ENCODE measurements at places on chromosomes 5 and 9.

DNA sequence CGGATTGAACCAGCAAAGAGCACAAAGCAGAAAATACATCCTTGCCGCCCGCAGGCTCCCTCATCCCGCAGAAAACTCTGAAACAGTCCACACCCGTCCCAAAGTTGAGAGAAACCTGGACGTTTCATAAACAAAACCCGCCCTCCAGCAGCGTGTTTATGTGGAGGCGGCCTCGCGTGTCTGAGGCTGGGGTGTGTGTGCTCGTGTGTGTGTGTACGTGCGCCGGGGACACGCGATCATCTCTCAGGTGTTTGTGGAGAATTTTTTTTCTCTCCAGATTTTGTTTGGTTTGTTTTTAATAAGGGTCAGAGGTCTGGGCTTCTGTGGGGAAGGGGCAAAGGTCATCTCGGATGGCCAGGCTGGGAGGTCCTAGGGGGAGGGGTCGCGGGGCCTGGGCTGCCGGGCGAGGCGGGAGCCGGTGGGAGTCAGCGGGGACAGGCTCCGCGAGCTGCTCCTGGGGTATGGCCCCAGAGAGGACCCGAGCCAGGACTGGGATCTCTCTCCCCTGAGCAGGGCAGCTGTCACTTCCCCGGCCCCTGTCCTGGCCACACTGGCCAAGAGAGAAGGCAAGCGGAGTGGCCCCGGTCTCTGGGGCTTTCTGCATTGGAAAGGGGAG, 206.4 kb downstream of the C9orf50 start:
- DNase-seq = no peak

DNA sequence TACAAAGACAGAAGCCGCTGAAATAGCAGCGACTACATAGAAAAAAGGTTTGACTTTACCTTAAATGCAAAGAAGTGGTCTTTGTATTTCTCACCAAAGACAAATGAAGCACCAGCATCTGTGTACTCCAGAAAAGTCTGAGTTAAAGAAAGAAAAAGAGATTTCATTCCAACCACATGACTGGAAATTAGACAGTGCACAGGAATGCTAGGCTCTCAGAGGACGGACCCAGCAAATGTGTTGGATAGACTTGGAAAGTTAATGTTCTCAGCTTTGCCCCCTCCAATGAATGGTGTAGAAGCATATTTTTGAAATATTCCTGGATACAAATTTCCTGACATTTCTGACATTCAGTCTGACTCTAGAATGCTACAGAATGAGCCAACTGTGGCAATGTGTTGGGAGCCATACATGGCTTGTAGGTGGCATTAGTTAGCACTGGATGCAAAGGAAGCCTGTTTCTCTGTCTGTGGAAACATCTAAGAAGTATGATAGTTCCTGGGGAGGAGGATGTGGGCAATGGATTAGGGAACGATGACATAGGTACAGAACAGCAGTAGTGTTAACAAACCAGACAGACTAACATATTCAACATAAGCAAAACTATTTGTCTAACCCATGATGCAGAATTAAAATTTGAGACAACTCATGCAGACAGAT, 43.3 kb downstream of the SLC28A3 start:
- no peak for DNase-seq

GRCh38 chr5:38208782-38209378, 49.5 kb upstream of the EGFLAM start:
- DNase-seq = peak; percentile 51

- no peak for DNase-seq
Observed at GRCh38 chr5:83937837-83938236, 217.2 kb upstream of the HAPLN1 start.

DNA sequence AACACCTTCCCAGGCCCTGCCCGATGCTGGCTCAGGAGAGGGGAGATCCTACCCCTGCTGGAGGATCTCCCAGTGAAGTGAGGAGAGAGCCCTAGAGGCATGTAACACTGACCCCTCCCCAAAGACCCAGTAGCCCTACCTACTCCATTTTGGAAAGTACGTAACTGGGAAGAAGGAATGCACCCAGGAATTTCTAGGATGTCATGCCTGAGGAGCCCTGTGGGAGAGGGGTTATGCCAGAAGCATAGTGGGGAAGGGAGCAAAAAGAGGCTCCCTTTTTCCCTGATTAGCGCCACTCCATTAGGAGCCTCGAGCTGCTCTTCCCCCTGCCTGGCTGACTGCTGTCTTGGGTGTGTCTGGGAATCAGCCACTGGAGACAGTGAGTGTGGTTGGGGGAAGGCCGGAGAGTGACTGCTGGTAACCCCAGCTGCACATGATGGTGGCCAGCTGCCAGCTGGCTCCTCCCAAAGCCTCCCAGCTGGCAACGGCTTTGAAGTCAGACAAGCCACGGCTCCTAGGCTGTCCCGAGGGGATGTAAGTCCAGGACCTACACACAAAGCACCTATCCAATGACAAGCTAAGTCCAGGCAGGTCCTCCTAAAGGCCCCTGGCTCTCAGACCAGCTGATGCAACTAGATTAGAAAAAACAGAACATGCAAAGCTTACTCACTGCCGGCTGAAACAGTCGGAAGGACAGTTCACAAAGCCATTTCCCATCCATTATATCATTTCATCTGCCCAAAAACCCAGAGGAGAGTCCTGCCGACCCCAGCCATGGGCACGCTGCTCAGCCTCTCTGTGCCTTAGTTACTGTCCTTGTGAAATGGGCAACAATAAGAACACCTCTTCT, 136.5 kb upstream of the ABCA1 start:
- DNase-seq = peak; percentile 55

DNA sequence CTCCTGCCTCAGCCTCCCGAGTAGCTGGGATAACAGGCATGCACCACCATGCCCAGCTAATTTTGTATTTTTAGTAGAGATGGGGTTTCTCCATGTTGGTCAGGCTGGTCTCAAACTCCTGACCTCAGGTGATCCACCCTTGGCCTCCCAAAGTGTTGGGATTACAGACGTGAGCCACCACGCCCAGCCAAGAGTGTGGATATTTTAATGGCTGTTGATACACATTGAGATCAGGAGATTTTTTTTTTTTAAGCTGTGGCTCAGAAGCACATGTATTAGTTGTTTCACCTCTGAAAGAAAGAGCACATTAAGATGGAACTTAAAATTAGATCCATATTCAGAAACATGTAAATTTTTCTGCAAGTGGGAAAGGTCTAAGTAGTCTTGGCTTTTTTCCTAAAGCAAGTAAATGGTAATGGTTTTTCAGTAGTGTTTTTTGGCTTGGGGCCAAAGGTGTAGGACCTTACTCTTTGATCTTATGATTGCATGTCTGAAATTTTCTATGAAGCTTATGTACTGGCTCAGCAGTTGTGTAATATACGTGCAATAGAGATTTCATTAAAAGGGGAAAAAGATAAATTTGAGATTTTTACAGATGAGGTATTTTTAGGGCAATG, 9.9 kb downstream of the RBM27 start:
- no peak for DNase-seq

GRCh38 chr5:68657055-68657961, 436.5 kb upstream of the SLC30A5 start:
- DNase-seq = peak; percentile 44

DNA sequence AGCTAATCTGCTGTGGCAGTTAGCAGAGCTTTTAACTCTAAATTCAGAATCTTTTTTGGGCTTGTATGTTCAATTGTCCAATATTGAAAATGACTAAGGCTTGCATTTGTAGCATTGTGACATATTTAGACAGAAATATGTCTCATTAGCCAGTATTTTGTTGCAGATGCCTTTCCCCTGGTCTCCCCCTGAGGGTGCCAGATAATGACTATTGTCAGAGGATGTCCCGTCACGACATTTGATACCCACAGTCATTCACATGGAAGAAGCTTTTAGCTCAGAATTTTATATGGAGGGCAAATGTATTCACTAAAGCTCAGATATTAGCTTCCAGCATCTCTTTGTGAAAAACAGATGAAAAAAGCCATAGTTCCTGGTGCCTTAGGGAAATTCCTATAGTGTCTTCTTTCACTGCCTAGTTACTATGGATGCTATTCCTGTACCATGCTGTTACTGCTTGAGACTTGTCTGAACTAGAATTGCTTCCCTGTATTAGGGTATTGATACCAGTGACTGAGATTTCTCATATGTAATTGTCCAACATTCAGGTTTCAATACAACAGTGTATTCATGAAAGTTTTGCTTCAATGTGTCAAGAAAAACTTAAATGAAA, 96.2 kb downstream of the CCDC192 start:
- no peak for DNase-seq

- DNase-seq = no peak
Observed at GRCh38 chr9:11257992-11258391, 645.2 kb upstream of the PTPRD start.

- no peak for DNase-seq
Observed at GRCh38 chr5:78605611-78606010, 43.0 kb downstream of the LHFPL2 start.

DNA sequence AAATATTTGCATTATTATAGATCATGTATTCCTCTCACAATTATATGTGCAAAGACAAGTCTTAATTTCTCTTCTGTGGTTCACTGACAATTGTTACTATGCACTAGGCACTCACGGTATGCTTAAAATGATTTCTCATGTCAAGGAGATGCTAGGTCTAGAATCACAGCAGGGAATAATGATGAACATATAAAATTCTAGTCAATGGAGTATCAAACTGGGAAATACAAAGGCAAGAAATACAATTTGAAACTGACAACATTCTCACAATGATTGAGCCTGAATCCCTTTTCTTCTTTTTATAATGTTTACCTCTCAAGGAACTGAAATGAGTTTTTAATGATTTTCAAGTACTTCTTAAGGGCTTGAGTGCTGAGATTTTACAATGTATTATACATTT, 302.3 kb upstream of the GRAMD2B start:
- no peak for DNase-seq

- DNase-seq = no peak
Observed at GRCh38 chr9:70000469-70000868, 43.2 kb upstream of the MAMDC2 start.

- DNase-seq = no peak
Observed at GRCh38 chr5:1998716-1999317, 116.1 kb upstream of the IRX4 start.

- no peak for DNase-seq
Observed at GRCh38 chr5:72480841-72481240, 26.4 kb downstream of the ZNF366 start.

DNA sequence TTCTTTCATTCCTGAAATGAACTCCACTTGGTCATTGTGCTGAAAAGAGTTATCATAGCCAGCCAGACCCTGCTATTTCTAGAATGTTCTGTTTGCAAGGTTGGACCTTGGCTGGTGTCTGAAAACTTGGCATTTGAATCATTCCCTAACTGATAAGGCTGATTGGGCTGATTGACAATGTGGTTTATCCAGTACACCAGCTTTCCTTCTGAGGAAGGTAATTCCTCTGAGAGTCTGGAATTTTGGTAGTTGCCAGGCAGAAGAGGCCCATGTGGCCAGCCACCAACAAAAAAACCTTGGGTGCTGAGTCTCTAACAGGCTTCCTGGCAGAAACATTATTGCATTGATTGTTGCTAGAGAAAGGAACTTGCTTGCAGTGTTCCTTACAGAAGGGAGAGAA, 15.3 kb downstream of the SEC61B start:
- no peak for DNase-seq

- no peak for DNase-seq
Observed at GRCh38 chr5:43609752-43610151, 6.8 kb downstream of the NNT start.

DNA sequence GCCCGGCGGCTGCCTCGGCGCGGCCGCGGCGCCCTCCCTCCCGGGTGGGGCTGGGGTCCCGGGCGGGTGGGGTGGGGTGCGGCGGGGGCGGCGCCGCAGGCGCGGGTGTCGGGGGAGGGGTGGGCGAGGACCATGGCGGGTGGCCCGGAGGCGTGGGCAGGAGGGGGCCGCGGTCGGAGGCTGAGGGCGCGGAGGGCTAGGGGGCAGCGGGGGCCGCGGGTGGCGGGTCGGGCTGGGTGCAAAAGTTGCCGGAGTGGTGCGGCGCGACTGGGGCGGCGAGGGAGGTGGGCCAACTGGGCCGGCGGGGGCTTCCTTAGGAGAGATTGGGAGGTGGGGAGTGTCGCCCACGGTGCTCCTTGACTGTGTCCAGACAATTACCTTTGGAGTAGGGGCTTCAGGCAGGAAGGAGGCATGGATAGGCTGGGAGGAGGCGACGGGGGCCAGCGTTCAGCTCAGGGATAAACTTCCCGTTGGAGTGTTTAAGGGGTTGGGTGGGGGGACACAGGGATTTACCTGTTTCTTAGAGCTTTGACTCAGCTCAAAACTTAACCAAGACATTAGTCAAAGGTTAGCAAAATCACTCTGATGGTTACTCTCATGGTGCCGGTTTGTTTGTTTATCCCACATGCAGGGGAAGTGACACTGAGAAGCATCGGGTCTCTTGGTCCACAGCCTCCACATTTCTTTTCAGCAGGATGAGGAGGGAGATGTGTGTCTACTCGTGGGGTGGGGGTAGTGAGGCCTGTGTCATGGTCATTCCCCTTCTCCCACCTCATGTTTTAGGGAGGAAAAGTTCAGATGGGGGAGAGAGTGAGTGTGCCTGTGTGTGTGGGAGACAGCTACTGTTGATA, 859 bp downstream of the CSNK1G3 start:
- DNase-seq = peak; percentile 12

GRCh38 chr5:172868436-172868923, 34.4 kb downstream of the ERGIC1 start:
- no peak for DNase-seq

DNA sequence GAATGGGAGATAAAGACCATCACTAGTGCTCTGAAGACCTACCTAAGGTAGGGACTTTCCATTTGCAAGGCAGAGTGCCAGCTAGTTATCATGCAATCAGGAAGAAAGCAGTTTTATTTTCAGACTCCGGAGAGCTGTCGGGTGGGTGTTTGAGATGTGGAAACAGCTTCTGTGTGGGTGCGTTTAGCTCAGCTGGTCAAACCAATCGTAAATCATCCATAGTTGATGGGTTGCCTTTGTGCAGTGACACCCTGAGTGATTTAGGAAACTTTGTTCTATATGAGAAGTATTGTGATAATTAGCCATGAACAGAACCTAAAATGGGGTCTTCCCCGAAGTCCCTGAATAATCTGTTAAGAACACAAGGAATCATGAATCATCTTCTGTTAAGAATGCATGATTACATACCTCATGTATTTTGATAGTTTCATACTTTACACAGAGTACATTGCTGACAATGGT, 284.3 kb downstream of the ARHGAP26 start:
- DNase-seq = no peak

DNA sequence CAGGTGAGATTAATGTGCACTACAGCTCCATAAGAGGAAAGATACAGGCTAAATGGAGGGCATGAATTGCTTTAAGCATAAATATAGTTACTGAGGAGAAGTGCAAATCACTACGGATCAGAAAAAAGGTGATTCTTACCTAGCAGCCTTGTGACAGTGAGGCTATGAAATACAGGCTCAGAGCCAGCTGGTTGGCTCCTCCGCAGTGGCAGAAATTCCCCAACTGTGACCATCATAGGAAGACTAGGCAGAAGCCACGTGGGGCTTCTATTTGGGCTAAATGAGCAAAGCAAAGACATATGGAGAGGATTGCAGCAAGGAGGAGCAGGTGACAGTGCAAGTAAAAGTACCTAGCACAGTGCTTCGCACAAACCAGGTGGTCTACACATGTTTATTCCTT, 40.5 kb downstream of the CDO1 start:
- DNase-seq = no peak

DNA sequence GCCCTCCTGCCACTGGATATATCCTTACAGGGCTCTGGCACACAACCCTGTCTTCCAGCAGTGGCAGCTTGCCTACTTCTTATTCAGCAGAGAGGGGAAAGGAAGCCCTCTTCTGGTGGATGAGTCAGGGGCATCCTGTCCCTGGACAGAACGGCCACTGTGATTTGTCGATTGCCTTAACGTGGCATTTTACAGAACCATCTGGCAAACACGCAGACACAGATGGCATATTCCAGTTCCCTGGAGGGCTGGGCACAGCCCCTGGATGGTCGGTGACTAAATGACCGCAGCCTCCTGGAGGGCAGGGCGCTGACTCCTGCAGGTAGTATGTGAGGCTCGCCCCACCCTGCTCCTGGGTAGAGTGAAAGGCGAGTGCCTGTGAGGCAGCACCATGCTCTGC, 62.1 kb downstream of the DCP2 start:
- peak; percentile 29 for DNase-seq

Data from iPS-NIHi11 (cell line).